T-helper 2 cell (primary cell): ENCODE measurements at places on chromosomes 5 and 9.

- DNase-seq: no peak
These were observed 456.7 kb downstream of the ZNF608 start for GRCh38 chr5:124289641-124290311.

GRCh38 chr9:75658301-75658905 is 232.1 kb upstream of the PCSK5 start:
- no peak for DNase-seq

DNA sequence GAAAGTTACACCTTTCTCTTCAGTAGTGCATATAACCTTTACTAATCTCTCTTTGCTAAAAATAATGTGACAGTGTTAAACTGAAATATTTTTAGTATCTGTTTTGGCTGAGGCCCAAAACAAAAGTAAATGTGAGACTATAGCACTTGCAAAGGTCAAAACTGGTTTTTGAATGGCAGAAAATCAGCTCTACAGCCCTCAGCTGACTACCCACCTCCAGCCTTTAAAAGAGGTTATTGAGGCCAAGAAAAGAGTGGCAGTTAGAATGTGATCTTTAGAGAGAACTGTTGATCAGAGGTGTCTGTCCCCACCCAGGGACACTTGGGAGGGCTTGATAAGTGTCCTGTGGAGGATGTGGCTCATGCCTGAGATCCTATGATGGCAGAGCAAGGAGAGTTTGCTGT is 30.9 kb downstream of the PRKACG start:
- DNase-seq: no peak

DNA sequence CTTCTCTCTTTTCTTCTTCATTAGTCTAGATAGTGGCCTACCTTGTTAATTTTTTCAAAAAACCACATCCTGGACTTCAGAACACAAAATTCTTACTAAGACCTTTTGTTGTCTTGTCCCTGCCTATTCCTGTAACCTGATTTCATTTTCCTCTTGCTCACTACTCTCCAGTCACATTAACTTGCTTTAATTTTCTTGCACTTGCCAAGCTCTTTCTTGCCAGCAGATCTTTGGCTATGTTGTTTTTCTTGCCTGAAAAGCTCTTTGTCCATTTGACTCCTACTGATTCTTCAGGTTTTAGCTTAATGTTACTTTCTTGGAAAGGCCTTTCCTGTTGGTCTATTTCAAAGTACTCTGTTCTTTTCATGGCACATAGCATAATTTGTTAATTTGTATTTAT is 356.8 kb downstream of the OSTF1 start:
- no peak for DNase-seq

GRCh38 chr9:20226345-20226744 is 396.0 kb downstream of the MLLT3 start:
- DNase-seq: no peak

- no peak for DNase-seq
These were observed 34.7 kb downstream of the DIRAS2 start for GRCh38 chr9:90607701-90608516.

DNA sequence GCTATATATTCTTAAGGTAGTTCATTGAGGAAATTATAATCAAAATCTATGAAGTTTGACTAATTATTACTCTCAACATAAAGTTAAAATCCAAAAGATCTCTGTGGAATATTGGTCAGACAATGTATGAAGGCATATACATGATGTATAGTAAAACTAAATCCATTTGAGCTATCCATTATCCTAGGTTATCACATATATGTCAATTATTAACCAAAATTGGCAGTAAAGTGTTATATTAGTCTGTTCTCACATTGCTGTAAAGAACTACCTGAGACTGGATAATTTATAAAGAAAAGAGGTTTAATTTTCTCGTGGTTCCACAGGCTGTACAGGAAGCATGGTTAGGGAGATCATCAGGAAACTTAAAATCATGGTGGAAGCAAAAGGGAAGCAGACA is 511.7 kb upstream of the SGCD start:
- DNase-seq: no peak
